Pancreas (tissue), 10 donors: ENCODE measurements at places on chromosomes 2 and 18. TPM values are rescaled to one million over a fixed set of nuclear protein-coding genes. Genes with fewer than 3 reads are reported as not detected.

DNA sequence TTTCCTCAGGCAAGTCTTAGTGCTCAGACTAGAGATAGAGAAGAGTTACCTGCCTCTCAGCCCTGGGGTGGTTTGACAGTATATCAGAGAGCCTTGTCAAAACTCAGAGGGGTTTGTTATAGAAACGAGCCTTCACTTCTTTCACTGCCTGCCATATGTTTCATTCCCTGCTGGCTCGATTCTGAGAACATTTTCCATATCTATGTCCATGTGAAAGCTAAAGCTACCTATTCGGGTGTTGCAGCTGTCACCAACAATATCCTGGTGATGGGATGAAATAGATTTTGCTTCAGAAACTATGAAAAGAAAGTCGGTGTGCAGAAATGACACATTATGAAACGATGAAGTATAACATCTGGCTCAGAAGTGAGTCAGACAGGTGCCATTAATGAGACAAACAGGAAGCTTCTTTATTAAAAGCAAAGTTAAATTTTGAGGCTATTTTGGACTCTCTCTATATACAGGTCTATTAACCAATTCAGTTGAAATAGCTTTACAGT, 56.1 kb upstream of the TANK start:
- DNase-seq = no peak
- H3K27me3 ChIP-seq = no peaks in the 10 kb centered on the region
- H3K4me1 ChIP-seq = no peaks in the 10 kb centered on the region
- H3K36me3 ChIP-seq = no peaks in the 10 kb centered on the region
- H3K27ac ChIP-seq = no peak overlapping the region

DNA sequence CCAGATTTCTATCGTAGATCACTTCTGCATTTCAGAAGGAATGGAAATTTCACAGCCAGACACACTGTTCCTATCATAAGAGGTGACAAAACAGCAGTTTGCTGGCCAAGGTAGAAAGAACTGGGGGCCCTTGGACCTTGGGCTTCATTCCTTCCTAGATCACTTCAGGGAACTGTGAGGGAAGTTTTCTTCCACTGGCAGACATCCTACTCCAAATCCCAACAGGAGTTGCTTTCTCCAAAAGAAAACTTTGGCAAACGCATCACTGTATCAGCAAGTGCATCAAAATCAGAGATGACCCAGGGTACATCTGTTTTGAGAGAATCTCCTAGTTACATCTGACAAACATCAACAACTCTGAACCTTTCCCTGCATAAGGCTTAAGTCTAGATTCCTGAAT, 348.4 kb upstream of the KLHL29 start:
- H3K4me1 ChIP-seq = no peaks in the 10 kb centered on the region
- H3K27me3 ChIP-seq = no peaks in the 10 kb centered on the region
- no peak overlapping the region for H3K4me3 ChIP-seq
- H3K27ac ChIP-seq = no peak overlapping the region
- DNase-seq = no peak
- H3K36me3 ChIP-seq = no peaks in the 10 kb centered on the region

DNA sequence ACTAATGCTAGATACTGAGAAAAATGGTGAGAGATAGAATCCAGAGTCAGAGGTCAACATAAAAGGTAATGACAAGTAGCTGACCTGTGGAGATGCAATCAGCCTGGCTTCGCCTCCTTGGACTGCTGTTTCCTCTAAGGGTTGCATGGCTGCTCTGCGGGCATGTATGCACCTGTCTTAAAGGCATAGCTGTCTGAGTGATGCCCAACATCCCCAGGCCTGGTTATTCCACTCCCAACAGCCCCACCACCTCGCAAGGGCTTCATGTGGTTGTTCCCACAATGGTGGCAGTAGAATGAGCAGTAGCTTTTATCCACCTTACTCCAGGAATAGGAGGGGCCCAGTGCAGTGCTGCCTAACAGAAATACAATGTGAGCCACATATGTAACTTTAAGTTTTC, 69.7 kb upstream of the ALK start:
- no peak overlapping the region for H3K4me3 ChIP-seq
- H3K4me1 ChIP-seq = no peaks in the 10 kb centered on the region
- no peaks in the 10 kb centered on the region for H3K36me3 ChIP-seq
- H3K27me3 ChIP-seq = no peaks in the 10 kb centered on the region

GRCh38 chr2:120678926-120679325, 56.7 kb upstream of the GLI2 start:
- no peaks in the 10 kb centered on the region for H3K36me3 ChIP-seq
- H3K4me1 ChIP-seq = no peaks in the 10 kb centered on the region
- H3K27me3 ChIP-seq = no peaks in the 10 kb centered on the region

- no peak for DNase-seq
- H3K4me3 ChIP-seq = no peak overlapping the region
- no peaks in the 10 kb centered on the region for H3K36me3 ChIP-seq
- no peaks in the 10 kb centered on the region for H3K4me1 ChIP-seq
These were observed 62.9 kb downstream of the FHOD3 start for GRCh38 chr18:36360256-36360909.

DNA sequence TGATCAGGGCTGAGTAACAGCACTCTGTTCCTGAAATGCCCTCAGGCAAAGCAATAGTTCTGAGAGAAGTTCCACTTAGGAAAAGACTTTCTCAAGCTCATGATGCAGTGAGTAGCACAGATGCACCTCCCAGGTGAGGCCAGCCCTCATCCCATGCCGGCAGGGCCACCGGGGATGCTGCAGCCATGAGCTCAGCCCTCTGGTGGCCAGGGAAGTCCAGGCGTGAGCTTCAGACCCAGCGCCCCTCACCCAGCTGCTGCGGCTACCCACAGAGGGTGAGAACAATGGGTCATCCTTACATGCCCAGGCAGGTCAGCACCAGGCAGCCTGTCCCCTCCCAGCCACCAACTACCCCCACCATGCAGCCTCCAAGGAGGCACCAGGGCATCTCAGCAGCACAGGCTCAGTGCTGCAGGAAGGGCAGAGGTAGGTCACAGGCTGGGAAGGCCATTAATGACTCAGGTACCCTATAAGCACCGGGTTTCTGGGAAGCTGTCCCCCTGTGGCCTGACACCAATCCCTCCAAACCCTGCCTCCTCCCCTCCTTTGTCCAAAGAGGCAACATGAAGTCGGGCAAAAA, 50.6 kb downstream of the TTC32 start:
- no peak overlapping the region for H3K27ac ChIP-seq
- no peaks in the 10 kb centered on the region for H3K4me1 ChIP-seq
- no peaks in the 10 kb centered on the region for H3K36me3 ChIP-seq

The TDRD15 gene
- not detected for total RNA-seq

DNA sequence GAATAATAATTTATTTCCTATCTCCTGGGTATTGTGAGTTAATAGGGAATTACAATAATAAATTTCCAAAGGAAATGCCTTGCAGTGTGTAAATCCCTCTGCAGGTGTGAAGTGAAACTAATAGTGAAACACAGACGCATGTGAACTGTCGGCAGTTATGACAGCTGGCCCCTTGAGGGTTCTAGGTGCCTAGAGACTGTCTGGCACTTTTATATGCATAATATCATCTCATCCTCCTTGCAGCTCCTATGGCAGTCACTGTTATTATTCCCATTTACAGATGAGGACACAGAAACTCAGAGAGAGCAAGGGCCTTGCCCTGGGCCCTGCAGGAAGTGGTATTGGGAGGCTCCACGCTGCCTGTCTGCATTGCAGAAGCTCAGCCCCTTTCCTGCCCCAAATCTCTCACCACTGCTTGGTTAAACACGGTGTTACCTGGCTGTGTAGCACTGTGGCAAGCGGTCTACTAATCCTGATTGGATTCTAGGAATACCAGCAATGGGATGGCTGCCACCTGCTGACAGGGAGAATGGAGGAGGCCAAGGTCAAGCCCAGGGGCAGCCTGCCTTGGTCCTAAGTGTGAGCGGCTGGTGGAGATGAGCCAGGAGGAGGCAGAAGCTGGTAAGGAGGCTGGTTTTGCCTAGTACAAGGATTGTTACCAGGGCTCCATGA, 32.8 kb upstream of the ACKR3 start:
- H3K27me3 ChIP-seq = no peaks in the 10 kb centered on the region
- no peaks in the 10 kb centered on the region for H3K36me3 ChIP-seq

The CIDEA gene
- 0.35 TPM for total RNA-seq

GRCh38 chr2:100416935-100417710, at the start of gene CHST10:
Gene CHST10, minus strand, starts transcription at chr2:100417668. Its CDS starts 10,993 bp downstream, at chr2:100406675.
- peaks cover 4% of the 10 kb centered on the region for H3K4me1 ChIP-seq
- no peaks in the 10 kb centered on the region for H3K36me3 ChIP-seq
- H3K4me3 ChIP-seq = peak within 1 kb of the TSS; percentile 60
- H3K27me3 ChIP-seq = no peaks in the 10 kb centered on the region

The SERPINB2 gene
- not detected for total RNA-seq

GRCh38 chr2:131673400-131674173, 145.9 kb downstream of the CCDC74A start:
- H3K27ac ChIP-seq = no peak overlapping the region
- peaks cover 7% of the 10 kb centered on the region for H3K4me1 ChIP-seq
- H3K27me3 ChIP-seq = no peaks in the 10 kb centered on the region
- no peaks in the 10 kb centered on the region for H3K36me3 ChIP-seq
- peak; percentile 90 for DNase-seq

- no peaks in the 10 kb centered on the region for H3K36me3 ChIP-seq
- H3K27ac ChIP-seq = no peak overlapping the region
- H3K4me3 ChIP-seq = no peak overlapping the region
- no peaks in the 10 kb centered on the region for H3K4me1 ChIP-seq
These were observed 48.7 kb downstream of the COA5 start for GRCh38 chr2:98559581-98559980.

DNA sequence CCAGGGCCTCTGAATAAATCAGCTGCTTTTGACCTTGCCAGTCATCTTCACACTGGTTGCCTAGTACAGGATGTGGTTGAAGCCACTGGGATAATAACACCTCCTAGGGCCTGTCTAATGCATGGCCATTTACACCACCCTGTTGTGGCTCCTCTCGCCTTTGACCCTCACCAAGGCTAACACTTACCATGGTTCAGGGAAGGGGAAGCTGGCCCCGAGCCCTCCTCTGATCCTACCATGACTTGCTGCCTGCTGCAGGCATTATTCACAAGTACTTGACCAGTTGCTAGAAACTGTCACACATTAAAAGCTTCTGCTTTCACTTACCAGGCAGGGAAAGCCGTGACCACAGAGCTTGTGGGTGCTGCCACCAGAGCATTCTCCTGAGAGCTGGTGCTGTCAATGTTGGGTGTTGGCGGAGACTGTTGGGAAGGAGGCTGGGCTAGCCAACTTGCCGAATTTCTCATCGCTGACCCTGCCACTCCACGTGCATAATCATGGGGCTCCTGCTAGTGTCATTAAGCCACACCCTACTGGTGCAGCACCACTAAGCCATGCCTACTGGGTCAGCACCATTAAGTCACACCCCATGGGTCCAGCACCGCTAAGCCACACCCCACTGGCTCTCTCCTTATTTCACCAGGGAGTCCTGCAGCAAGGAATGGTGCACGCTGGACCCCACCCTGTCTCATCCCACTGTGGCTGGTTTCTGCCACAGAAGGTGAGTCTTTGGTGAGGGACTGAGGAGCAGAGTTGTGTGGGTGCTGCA, 47.0 kb upstream of the TTC39C start:
- no peaks in the 10 kb centered on the region for H3K27me3 ChIP-seq
- H3K4me3 ChIP-seq = no peak overlapping the region
- no peak for DNase-seq
- no peaks in the 10 kb centered on the region for H3K36me3 ChIP-seq
- H3K27ac ChIP-seq = no peak overlapping the region
- H3K4me1 ChIP-seq = peaks cover 19% of the 10 kb centered on the region

The SLC8A1 gene
- 1.6 TPM for total RNA-seq

- no peak for DNase-seq
- H3K36me3 ChIP-seq = no peaks in the 10 kb centered on the region
- H3K27me3 ChIP-seq = no peaks in the 10 kb centered on the region
- peaks cover 4% of the 10 kb centered on the region for H3K4me1 ChIP-seq
- H3K4me3 ChIP-seq = no peak overlapping the region
These were observed 28.0 kb upstream of the ARHGAP25 start for GRCh38 chr2:68706637-68707036.
